ENCODE measurements at places on chromosomes 12 and 14.

- DNase-seq: no peak
Observed at GRCh38 chr12:11978726-11979384, 91.9 kb upstream of the BCL2L14 start.

DNA sequence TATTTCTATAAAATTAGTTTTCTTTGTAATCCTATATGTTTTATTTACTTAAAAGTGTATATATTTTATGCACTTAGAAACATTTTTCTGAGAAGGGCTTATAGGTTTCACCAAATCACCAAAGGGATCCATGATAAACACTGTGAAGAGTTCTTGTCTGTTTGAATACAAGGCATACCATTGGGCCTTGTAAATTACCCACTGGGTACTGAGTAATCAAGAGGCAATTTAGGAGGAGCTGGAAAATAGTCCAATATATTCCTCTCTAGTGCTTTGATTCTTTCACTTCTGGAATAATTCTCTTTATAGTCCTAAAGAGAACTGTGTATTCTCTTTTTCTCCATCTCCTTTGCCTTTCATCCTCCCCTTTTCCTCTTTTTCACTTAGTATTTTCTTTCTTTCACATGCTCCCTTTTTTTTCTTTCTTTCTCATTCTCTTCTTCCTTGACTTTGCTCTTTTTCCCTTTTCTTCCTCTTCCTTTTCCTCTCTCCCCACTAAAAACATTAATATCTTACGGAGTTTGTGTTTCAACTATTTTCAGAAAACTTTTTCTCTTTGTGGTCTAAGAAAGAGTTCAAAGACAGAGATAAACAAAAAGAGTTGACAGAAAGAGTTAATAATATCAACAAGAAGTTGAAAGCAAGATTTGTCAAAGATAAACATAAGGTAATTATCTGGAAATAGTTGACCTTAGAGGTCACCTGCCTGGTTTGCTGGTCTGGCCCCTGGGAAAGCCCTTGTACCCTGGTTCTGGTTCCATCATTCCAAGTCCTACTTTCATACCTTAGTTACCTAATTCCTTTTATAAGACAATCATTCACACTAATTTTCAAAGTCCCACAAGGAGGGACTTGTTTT is 435.3 kb downstream of the RAD51B start:
- no peak for DNase-seq

- no peak for DNase-seq
Observed at GRCh38 chr12:93139028-93139665, 210.1 kb upstream of the EEA1 start.

DNA sequence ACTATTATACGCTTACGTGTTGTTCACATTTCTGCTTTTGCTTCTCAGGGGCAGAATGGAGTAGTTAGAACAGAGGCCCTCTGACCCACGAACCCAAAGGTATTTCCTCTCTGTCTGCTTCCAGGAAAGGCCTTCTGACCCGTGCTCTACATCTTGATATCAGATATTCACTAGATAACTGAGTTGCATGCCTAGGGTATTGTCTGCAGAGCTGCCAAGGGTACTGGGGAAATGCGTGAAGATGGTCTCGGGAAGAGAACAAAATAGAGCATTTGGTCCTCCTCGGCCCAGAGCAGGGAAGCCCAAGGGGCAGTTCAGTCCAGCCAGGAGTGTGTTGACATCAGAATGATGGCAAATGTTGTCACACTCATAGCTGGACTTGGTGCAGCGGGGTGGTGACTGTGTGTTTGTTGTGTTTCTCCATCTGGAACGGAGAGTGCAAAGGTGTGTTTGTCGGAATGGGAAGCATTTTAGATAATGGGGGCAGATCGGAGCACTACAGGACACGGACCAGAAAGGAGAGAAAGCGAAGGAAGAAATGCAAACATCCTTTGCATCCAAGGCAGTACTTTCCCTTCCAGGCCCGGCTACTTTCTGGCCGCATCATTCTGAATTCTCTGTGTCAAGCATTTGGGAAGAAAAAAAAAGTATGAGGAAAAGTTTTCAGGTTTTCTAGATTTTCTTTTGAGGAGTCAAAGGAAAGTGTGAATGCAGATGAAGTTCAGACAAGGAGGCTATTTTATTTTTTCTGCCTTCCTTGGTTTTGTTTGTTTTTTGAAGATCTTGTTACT is 8.1 kb downstream of the GLT1D1 start:
- no peak for DNase-seq

- no peak for DNase-seq
Observed at GRCh38 chr12:105030820-105031807, 45.0 kb downstream of the NOPCHAP1 start.

GRCh38 chr12:61414470-61414869 is 845.7 kb upstream of the USP15 start:
- DNase-seq: no peak

DNA sequence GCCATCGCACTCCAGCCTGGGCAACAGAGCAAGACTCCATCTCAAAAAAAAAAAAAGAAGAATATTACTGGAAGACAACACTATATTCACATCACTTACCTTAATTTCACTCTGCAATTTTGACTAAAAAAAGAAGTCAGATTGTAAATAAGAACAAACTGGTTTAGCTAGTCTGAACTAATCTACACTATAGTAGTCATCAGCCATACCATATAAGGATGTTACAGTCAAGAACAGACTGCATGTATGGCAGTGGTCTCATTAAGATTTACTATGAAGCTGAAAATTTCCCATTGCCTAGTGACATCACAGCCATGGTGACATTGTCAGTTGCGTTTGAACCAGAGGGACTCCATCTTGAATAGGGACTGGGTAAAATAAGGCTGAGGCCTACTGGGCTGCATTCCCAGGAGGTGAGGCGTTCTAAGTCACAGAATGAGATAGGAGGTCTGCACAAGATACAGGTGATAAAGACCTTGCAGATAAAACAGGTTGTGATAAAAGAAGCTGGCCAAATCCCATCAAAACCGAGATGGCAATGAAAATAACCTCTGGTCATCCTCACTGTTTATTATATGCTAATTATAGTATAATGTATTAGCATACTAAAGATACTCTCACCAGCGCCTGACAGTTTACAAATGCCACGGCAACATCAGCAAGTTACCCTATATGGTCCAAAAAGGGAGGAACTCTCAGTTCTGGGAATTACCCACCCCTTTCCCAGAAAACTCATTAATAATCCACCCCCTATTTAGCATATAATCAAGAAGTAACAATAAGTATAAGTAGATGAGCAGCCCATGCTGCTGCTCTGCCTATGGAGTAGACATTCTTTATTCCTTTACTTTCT is 51.2 kb downstream of the OSBPL8 start:
- DNase-seq: no peak

- DNase-seq: no peak
Observed at GRCh38 chr12:104257913-104258472, 42.4 kb downstream of the TXNRD1 start.

DNA sequence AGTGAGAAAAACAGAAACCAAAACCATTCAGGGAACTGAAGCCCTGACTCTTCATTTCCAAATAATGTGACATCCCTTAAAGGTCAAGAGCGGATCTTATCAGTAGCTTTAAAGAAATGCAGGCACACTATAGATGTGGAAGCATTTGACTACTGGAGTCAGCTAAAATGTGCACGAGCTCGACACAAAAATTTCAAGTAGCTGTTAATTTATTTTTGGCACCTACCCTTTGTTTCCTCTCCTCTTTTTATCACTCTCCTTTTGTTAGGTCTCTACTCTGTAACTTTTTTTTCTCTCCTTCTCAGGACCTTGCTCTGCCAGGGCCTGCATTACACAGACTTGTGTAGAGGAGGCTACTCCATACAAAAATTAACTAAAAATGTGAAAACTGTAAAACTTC is 58.3 kb downstream of the FGD6 start:
- no peak for DNase-seq

DNA sequence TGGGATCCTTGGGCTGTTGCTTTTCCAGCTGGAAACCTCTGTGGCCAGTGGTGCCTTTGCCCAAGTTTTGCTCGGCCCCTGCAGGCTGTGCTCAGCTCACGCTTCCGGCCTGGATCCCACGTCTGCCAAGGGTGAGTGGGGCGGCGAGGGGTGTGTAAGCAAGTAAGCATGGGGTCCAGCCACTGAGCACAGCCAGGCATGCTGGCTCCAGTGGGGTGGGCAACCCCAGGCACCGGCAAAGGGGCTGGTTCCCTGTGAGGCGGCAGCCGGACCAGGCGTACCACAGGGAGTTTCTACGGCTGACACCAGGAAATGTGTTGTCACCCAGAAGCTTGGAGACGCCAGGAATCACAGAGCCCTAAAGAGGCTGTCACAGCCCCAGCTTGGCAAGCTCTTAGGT is 393.4 kb upstream of the CCDC196 start:
- DNase-seq: no peak

DNA sequence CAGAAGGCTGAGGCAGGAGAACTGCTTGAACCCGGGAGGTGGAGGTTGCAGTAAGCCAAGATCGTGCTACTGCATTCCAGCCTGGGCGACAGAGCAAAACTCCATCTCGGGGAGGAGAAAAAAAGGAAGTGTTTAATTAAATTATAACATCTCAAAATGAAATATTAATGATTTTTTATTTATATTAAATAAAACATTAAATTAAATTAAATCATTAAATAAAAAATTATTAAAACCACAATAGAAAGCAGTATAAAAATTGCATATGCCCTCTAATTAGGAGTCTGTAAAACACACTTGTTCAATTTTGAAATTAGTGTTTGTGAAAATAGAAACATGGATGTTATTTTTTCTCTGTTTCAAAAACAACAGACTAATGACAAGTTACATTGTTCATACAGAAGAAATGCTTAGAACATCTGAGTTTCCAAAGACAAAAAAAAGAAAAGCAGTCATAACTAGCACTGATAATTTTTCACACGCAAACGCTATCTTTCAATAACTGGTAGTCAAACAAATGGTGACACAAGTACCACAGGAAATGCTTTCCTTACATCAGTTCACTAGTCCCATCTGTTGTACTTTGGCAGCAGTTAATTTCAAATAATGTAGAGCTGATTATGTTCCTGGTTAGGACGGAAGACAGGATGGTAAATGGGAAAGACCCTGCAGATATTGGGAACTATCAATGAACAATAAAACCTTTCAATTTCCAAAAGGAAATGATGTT is 54.9 kb downstream of the HECTD4 start:
- DNase-seq: no peak

DNA sequence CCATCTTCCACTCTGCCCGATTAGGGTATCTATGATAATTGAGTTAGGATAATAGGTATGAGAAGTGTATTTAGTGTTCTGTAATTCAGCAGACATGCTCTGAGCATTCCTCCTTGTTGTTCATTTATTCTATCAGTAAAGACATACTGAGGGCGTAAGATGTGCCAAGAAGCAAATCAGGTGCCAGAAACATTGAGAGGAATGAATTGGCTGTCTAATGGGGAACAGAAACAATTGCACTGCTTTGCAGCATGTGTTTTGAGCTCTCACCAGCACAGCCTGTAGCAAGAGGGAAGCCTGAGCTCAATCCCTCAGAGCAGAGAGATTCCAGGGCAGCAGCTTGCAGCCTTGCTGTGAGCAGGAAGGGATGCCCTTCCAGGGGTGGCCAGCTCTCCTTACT is 589.3 kb downstream of the BCL11B start:
- DNase-seq: no peak

DNA sequence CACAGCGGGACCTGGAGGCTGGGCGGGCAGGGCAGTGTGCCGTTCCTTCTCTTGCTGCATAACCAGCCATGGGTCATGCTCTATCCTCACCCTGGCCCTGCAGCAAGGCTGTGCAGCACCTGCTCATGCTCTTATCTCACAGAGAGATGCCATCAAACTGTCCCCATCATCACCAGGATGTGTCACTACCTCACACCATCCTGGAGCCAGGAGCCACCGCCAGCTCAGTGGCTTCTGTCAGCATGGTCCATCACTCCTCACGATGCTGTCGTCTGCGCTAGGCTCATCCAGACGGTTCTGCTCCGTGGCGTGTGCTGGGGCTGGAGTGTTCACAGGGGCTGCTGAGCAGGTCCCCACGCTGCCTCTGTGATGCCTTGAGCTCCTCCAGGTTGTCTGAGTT is 77.2 kb upstream of the DYNC1H1 start:
- no peak for DNase-seq

- no peak for DNase-seq
Observed at GRCh38 chr12:93766796-93767523, 89.8 kb downstream of the CRADD start.

DNA sequence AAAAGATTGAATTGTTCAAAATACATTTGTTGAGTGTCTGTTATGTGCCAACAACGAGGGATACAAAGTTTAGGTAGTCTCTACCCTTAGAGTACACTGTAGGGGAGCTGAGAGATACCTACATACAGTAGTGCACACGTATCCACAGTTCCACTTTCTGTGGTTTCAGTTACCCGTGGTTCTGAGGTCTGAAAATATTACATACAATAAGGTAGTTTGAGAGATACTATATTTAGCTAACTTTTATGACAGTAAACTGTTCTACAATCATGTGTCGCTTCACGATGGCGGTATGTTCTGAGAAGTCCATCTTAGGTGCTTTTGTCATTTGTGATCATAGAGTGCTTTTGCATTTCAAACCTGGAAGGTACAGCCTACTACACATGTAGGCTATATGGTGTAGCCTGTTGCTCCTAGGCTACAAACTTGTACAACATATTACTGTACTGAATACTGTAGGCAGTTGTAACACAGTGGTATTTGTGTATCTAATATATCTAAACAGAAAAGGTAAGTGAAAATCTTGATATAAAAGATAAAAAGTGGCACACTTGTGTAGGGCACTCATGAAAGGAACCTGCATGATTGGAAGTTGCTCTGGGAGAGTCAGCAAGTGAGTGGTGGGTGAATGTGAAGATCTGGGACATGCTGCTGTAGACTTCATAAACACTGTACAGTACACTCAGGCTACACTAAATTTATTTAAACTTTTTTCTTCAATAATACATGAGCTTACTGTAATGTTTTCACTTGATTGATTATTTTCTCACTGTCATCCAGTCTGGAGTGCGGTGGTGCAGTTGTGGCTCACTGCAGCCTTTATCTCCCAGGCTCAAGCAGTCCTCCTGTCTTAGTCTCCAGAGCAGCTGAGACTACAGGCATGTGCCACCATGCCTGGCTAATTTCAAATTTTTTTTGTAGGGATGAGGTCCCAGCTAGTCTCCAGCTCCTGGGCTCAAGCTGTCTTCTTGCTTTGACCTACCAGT is 4.0 kb downstream of the CPSF6 start:
- DNase-seq: no peak

GRCh38 chr12:25887367-25887766 is 71.1 kb upstream of the RASSF8 start:
- no peak for DNase-seq

DNA sequence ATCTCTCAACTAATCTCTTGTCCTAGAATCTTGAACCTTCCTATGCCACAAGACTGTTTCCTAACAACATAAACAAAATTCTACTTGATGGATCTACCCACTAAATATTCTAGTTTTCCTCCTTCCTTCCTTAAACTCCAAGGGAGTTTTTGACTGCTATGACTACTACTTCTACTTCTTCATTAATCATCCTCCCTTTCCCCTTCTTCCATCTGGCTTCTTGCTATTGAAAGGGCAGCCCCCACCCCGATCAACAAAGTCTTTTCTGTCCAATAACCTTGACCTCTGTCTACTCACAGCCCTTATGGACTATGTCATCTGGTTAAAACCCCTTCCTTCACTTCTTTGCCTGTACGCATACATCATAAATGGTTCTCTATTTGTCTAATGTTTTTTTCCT is 5.6 kb downstream of the LTA4H start:
- no peak for DNase-seq

GRCh38 chr14:32407130-32407529 is 78.0 kb downstream of the AKAP6 start:
- DNase-seq: no peak
